Fibroblast of skin of right biceps (primary cell): ENCODE measurements at places on chromosomes 4 and X.
A peak's percentile ranks its signal among the peaks of the same experiment; 100 is the strongest.

DNA sequence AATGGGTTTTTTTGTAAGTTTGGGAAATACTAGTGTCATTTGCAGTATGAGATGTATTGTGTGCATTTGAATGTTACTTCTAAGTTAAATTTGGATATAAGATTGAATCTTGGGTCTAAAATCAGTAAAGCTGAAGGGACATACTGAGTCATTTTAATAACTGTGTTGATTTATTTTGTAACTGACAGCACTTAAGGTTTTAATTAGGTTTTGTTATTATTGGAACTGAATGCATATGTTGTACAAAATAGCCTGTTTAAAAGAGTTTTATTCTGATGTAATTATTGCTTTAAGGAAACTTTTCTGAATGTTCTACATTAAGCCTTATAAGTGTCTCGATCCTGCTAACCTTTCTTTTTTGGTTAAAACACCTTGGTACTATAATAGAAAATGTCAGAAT lies 396.6 kb downstream of the MAPK10 start:
- DNase-seq: peak; percentile 42

- DNase-seq: no peak
These were observed 82.4 kb downstream of the MAGED1 start for GRCh38 chrX:51975811-51976210.

DNA sequence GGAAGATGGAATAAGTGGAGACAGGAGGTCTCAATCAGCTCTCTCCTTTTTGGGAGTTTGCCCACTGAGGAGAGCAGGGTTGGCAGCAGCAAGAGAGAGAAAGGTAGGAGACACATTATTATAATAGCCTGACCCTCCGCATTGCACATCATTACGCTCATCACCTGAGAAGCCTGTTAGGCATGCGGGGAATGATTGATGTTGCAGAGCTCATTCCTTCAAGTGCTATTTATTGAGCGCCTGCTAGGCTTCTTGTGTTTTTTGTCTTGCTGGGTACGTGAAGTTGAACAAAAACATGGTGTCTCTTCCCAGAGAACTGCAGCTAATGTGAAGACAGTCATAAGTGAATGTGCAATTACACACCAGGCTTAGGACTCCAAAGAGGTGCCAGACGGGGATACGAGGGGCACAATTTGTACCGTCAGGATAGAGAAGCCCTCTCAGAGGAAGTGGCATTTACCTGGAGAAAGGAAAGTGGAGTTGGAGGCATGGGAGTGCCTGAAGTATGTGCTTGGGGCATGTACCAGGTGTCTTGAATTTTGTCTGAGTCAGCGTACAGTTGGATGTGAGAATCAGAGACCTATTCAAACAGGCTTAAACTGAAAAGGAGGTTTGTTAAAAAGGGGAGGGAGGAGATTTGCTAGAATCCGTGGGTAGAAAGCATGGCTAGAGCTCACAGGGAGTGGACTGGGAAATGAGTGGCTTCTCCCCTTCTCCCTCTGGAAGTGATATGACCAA lies 90.2 kb upstream of the SOD3 start:
- DNase-seq: no peak

DNA sequence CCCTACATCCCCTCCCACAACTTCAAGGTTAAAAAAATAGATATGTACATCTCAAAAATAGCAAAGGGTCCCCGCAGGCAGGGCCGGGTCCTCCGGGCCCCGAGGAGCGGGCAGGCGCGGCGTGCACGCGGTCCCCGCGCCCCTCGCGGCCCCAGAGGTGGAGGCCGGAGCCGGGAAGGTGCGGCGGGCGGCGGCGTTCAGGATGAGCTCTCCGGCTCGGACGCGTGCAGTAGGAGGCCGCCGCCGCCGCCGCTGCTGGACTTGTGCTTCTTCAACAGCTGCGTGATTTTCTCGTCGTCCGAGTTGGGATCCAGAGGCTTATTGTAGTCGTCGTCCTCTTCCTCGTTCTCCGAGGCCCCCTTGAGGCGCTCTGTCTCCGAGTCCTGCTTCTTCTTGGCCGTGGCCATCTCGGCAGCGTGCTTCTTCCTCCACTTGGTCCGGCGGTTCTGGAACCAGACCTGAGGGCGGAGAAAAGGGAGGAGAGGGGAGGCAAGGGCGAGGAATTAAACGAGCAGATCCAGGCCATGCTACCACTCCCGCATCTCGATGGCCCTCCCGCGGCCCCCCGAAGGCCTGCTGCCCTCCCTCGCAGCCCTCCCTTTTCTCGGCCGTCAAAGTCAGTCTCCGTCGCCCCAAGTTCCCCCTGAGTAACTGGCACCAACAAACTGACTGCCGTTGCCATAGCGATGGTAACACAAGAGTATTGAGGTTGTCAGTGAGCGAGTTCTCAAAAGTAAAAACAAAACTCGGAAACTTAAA lies 5.8 kb downstream of the NKX6-1 start:
- DNase-seq: peak; percentile 33

GRCh38 chr4:140237616-140238350 lies 83.8 kb upstream of the MAML3 start:
- peak; percentile 97 for DNase-seq

DNA sequence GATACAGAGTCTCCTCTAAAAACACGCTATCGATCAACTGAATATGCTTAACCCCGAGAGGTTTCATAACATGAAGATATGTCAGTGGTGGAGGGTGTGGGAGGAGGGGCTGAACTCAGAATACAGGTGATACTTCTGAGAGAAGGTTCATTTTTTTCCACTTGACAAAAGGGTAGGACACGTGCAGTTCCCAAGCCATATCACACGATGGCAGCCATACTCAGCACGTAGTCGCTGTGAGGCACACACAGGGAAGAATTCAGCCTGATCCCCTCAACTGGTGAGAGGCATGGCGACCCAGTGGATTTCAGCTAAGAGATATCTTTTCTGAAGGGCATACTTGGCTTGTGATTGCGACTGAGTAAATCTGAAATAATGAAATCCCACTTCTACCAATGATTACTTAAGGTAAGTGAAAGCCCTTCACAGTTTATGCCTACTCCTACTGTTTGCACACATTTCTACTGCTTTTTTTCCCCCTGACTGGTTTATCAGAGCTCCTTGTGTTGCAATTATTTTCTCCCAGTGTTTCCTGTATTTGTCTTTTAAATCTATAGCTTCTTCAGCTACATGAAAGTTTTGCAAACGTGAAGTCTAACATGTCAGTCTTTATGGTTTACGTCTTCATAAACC lies 133.1 kb downstream of the CORIN start:
- peak; percentile 51 for DNase-seq

DNA sequence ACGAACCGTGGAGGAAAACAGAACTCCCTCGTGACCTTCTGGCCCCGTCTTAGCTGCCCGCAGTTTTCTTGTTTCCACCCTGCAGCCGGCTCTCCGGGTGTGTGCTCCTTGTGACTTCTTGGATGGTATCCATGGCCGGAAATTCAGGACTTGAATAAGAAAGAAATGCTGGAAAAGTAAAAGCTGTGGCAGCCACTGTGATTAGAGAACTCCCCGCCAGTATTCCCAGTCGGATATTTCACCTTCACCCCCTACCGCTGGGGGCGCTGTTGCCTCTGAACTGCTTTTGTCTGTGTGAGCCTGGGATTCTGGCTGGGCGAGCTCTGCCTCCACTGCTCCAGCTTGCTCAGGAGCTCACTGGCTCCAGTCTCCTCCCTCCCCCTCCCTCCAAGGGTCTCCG lies 41.5 kb upstream of the CYP4V2 start:
- DNase-seq: peak; percentile 8

GRCh38 chr4:176313596-176314336 lies 6.0 kb upstream of the SPCS3 start:
- DNase-seq: no peak

GRCh38 chr4:53551958-53552357 lies 39.3 kb downstream of the LNX1 start:
- peak; percentile 59 for DNase-seq
